Epithelial cell of prostate (primary cell): ENCODE measurements at places on chromosomes 12 and 14.

- DNase-seq: no peak
Measured at GRCh38 chr12:11870041-11870451, 200.7 kb upstream of the BCL2L14 start.

DNA sequence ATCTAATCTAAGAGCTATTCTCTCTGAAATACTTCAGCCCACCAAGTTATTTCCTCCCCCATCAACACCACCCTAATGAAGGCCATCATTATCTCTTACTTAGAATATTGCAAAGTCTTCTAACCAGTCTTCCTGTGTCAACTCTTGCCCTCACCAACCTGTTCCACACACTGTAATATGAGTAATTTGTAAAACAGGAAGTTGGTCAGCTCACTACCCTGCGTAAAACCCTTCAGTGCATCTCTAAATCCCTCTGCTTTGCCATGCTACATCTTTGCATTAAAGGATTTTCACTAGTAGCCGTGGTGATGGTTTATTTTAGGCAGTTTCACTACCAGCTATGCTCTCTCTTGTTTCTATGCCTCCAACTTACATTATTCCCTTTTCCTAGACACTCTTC, 70.0 kb downstream of the KIF21A start:
- no peak for DNase-seq

- DNase-seq: no peak
Measured at GRCh38 chr12:1883513-1883912, 34.9 kb downstream of the CACNA2D4 start.

- no peak for DNase-seq
Measured at GRCh38 chr12:117903110-117903840, 65.5 kb downstream of the KSR2 start.

DNA sequence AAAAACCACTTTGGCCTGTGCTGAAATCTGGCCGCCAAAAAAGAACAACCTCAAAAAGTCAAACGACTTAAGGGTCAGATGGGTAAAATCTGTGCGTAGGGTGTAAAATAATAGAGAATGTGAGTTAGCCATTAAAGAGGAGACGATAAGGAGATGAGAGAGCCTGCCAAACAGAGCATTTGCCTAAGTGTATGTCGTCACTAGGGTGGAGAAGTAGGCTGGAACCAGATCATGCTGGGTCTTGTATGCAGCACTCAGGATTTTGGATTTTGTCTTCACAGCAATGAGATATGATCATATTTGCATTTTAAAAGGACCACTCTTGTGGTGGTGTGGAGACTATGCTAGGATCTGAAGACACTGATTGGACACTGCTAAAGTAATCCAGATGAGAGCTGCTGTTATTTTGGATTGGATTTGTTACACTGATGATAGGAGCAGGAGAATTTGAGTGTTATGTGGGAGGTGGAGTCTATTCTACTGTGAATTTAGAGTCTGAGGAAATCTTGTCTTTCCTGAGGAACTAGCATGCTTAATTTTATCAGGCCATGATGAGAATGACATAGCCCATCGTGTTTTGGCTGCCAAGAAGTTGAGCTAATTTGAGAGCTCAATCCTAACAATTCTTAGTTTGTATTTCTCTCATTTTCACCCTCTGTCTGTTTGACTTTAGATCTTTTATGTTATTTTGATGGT, 24.8 kb upstream of the DBX2 start:
- DNase-seq: no peak

DNA sequence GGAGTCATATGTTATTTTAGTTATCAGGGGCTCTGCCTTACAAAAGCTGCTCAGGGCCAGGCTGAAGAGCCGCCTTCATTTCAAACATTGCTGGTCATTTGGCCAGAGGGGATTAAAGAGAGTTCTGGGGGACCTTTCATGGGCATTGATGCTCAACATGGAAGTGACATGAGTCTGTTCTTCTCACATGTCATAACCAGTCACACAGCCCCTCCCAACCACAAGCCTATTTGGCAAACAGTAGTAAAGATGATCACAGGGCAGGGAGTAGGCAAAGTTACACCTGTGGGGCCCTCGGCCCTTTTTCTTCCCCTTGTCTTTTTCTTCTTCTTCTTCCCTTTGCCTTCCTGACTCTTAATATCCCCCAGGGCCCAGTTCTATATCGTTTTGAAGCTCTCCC, 33.3 kb downstream of the CFAP54 start:
- DNase-seq: no peak

- no peak for DNase-seq
Measured at GRCh38 chr12:47039079-47039478, 40.3 kb upstream of the PCED1B start.

GRCh38 chr14:66696326-66696725, 188.4 kb downstream of the GPHN start:
- no peak for DNase-seq

DNA sequence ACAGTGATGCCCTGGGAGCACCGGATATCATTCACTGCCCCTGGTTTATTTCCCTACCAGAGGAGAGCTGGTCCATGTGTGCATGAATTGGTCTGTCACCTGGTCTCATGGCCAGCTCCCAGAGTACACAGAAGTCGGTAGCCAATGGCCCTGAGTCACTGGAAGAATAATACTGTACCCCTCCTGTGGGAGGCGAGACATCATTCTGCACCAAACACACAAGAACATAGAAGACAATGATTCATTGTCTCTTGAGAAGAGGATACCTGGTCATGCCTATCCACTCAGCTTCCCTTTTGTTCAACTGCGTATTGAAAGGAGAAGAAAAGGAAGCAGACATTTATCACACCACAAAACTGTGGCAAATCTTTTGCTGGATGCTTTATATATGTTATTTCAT, 216.2 kb downstream of the DPF3 start:
- no peak for DNase-seq

GRCh38 chr14:69716478-69717187, 50.3 kb upstream of the SRSF5 start:
- DNase-seq: peak; percentile 77

GRCh38 chr12:105468464-105468863, 138.0 kb downstream of the C12orf75 start:
- DNase-seq: no peak

DNA sequence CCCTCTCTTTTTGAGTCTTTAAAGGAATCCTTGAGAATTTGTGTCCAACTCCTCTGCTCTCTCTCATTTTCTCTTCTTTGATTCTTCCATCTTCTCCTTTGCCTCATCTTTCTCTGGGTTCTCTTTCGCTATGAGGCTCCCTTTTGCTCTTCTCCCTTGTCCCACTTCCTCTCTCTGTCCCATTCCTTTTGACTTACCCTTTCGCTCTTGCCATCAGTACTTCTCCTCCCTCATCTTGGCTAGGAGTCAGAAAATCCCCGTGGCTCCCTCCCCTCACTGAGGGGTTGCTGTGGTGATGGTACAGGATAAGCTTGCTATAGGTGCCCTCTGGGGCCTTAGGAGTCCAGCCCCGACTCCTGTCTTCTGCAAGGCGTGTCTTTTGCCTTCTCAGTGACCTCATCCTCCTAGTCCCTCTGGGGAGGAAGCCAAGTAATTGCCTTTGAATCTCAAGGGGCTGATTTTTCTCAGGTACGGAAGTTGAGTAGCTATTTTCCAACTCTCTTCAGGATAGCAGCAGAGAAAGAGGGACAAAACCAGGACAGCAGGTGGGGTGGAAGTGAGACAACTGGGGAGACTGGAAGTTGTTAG, 6.4 kb downstream of the PDE1B start:
- DNase-seq: no peak

DNA sequence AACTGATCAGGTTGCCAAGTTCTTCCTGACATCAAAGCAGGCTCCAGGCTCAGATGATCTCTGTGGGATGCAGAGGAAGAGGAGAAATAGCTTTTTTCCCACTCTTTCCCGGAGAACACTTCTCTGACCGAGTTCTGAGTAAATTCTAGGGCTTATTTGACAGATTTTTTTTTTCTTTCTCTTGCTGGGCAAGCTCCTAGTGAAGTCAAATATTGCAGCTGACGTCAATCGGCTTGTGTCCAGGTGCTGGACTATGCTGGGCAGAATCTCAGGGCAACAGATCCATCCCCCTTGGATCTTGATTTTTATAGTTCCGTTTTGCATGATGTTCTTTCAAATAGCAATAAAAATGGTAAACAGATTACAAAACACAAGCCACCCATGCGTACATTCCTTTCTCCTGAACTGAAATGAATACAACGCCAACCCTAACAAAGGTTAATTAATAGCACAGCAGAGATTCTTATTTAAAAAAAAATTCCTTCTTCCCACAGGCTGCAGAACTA, 182.2 kb downstream of the NOVA1 start:
- DNase-seq: no peak

GRCh38 chr14:33524244-33524643, 426.6 kb downstream of the EGLN3 start:
- no peak for DNase-seq

DNA sequence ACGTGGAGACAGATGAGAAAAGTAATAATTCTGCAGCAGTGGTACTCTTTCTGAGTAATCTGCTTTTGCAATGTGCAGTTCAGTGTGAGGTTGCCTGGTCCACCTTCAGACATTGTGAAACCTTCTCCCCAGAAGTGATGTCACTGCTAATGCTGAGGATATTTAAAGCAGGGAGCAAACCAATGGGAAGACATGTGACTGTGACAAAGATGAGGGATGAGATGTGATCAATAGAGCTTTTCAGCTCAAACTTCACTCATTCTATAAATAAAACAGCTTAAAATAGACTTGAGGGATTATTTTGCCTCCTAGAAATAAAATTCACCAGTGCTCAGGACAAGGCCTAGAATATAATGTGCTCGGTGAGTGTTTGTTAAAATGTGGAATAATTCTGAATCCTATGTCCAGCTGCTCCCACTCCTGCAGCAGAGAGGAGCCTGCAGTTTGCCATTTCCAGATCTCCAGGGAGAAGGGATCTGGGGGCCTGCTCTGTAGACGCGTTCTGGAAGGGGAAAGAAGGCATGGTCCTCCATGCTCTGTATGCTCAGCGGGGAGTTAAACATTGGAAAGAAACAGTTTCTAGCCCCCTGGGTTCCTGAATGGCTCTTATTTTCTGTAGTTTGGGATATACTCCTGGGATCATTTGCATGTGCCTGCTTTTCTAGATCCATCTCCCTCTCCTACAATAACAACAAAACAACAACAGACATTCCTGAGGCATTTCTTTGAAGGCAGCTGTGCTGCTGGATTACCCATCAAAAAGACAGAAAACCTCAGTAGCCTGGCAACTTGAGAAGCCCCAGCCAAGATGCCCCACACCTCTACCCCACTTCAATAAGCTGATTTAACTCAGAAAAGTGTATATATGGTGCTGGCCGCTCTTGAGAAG, 8.9 kb downstream of the SLC7A8 start:
- DNase-seq: peak; percentile 16

DNA sequence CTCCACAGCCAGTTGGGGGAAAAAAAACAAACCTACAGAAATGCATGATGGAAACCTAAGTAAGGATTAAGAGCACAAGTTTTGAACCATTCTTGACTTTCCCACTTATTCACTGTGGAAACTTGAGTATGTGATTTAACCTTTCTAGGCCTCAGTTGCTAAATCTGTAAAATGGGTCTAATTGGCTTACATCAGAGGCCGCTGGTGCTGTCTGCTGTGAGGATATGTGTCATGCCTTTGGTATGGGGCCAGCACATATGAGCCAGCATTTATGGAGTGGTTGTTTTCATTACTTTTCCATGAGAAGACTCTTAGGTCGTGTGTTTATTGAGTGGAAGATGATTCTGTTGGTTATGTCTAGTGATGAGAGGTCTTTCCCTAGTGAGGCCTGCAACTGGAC, 102.4 kb downstream of the ESR2 start:
- DNase-seq: peak; percentile 26

DNA sequence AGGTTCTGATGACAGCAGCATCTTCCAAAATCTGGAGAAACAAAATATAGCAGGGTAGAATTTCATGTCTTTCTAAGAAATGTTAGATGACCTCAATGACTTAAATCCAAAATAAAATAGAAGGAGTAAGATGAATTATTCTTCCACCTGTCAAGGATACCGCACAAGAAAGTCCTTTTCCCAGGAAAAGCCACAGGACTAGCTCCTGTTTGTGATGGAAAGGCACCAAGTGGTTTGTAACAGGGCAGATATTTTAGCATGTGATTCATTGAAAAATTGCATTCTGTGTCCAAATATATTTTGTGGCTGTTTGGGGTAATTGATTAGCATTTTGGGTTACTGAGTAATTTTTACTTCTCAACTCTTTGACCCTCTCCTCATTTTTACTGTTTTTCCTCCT, 2.7 kb downstream of the CD163L1 start:
- DNase-seq: no peak

DNA sequence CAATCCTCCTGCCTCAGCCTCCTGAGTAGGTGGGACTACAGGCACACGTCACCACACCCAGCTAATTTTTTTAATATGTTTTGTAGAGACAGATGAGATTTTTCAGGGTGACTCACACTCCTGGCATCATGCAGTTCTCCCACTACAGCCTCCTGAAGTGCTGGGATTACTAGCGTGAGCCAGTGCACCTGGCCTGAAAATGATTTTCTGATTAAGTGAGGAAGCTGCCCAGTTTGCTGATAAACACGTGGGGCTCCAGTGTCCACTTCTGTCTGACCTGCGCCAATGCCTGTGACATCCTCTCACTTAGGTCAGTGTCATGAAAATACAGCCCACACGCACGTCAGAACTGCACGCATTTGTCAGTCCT, 37.0 kb upstream of the SFSWAP start:
- DNase-seq: no peak

GRCh38 chr12:113347107-113347506, 11.3 kb upstream of the PLBD2 start:
- DNase-seq: no peak

DNA sequence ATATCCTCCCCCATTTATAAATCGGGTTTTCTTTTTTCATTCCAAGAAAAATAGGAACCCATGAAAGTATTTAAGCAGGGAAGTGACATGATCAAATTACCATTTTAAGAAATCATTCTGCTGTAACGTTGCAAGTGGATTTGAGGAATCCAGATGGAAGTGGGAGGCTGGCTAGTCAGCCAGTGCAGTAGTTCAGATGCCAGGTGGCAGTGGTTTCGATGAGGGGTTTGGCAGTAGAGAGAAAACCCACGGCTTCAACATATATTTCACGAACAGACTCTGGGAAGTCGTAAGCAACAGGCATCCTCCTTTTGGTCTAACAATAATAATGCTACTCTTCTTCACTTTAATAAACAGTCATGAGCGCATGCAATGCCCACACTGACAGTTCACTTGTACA, 25.0 kb downstream of the PDZRN4 start:
- DNase-seq: no peak

DNA sequence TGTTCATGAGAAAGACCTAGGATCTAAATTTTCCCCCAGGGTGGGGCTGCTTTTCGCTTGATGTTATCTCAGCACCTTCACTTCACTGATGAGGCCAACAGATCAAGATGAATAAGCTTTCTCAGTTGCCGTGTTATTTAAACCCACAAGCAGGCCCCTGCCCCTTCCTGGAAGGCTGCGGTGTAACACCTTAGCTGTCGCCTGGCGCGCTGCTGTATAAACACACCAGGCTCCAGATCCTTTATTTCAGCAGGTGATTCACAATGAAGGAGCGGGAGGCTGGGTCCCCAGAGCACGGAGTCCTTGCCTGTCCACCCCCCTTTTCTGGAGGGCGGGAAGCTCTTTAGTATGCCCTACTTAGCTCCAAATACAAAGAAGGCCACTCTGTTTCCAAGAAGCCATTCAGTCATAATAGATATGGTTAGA, 515.4 kb downstream of the FUT8 start:
- no peak for DNase-seq
